ENCODE measurements at places on chromosomes 16 and 17.

- no peak for DNase-seq
Measured at GRCh38 chr16:88597856-88598491, 27.8 kb downstream of the ZC3H18 start.

DNA sequence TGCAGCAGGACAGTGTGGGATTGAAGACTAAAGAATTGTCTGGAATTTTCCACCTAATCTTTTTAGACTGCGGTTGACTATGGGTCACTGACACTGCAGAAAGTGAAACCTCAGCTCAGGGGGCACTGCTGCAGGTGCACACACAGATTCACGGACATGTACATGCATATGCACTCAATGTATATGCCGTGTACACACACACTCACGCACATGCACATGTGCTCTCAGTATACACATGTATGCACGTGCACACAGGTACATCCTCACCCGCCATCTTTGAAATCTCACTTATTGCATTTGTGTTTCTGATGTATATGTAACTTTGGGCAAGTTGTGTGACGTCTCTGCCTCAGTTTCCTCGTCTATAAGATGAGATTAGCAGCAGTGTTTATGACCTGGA lies 27.3 kb downstream of the CMIP start:
- no peak for DNase-seq

- DNase-seq: no peak
Measured at GRCh38 chr16:74200921-74201320, 95.7 kb upstream of the PSMD7 start.

GRCh38 chr16:88064889-88065746 lies 113.9 kb downstream of the BANP start:
- no peak for DNase-seq

DNA sequence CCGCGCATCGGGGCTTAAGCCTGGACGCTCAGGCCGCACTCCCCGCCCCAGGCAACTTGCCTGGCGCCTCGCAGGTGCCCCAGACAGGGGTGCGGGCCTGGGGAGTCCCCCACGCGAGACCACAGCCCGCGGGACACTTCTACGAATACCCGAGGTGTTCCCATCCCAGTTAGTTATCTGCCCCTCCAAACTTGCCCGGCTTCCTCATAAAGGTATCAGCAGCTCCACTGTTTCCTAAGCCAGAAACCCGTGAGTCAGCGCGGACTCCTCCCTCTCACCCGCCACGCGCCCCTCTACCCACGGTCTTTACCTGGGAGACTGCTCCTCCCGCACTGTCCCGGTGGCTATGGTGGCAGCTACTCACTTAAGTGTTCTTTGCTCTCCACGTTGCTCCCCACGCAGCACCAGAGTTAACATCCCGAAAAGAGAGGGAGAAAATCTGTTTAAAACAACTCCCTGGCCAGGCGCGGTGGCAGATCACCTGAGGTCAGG lies 1.0 kb upstream of the CREBBP start:
- no peak for DNase-seq
